ENCODE measurements at places on chromosomes 7 and 10.

DNA sequence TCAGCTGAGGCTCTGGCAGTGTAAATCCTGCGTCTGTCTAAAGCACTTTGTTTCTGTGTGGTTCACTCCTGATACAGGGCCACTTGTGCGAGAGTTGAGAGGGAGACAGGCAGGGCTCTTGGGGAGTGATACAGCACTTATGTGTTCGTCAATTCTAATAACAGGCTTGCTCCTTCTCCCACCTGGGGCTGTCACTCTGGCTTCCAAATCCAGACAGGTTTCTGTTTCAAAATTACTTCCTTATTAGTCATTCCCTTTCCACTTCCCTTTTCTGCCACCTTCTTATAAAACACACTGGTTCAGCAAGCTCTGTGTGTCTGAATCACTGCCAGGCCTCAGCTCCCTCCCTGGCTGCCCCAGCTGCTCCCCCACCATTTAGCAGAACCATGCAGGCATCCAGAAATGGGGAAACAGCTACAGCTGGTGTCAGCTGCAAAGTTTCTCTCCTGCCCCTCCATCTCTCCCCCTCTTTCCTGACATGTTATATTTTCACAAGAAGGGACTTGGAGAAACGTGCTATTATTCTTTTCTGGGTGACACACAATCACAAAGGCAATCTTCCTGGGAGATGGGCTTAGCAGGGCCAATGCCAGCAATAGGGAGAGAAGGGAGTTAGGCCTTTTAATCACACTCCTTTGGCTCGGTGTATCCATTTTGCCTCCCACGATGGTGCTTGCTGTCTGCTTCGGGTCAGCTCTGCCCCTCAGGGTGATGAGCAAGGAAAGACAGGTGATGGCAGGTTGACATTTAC lies 58.4 kb upstream of the ZNRF2 start:
- no peak for DNase-seq

GRCh38 chr7:29372351-29373090 lies 177.9 kb downstream of the CHN2 start:
- no peak for DNase-seq

DNA sequence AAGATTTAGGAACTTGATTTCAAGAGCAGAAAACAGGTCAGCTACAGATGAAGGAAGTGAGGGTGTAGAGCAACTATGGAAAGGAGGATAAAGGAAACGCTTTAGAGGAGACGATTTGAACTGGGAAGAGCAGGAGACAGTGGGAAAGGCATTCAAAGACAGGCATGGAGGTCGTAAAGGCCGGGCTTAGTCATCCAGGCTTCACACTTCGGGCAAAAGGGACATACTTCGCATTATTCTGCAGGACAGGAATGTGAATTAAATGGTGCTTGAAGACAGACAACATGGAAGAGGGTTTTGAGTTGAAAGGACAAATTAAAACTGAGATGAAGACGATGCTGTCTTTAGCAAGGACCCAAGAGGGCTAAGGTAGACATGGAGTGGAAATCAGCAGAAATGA lies 8.1 kb downstream of the FAM171A1 start:
- DNase-seq, result no peak

DNA sequence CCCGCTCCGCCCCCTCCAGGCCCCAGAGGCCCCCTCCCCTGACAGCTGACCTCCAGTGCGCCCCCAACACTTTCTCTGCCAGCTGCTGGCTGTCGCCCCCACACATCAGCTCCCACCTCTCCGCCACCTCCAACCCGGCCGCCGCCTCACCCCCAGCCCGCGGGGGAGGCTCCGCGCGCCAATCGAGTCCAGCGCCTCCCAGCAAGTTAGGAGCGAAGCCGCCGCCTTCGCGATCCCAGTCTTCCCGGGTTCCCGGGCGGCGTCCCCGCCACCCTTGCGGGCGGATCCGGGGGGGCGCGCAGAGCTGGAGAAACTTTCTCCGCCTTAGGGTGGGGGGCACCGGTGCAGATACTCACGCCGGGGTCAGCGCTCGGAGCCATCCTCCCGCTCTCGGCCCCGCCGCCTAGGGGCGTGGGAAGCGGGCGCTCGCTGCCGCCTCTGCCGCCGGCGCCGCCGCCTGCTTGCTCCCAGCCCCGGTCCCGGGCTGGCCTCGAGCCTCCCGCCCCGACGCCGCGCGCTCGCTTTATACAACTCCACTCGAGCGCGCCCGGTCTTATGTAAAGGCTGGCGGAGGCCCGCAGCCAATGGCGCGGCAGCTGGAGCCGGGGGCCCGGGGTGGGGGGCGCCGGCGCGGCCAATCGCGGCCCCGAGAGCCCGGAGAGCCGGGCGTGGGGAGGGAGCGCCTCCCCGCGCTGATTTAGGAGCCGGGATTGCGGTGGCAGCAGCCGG lies at the start of gene CRTAC1:
Gene CRTAC1 (minus strand): TSS at position 529 of the 729 bp plus-strand sequence. CDS start 149 bp downstream, at position 380.
- DNase-seq, result no peak

DNA sequence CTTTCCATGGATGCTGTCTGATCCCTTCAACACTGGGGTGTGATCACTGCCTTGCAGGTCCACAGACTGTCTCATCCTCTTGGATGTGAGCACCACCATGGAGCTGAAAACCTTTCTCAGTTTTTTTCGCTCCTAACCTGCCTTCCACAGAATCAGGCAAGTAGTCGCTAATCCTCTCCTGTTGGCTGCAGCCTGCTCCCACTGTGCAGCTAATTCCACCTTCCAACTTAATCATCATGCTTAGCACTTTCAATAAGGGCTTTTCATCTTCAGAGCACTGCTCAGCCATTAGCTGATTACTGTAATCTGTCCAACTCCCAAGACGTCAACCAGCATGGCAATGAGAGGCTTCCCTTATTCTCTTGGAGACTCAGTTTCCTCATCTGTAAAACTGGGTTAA lies 15.1 kb upstream of the CDH23 start:
- no peak for DNase-seq

DNA sequence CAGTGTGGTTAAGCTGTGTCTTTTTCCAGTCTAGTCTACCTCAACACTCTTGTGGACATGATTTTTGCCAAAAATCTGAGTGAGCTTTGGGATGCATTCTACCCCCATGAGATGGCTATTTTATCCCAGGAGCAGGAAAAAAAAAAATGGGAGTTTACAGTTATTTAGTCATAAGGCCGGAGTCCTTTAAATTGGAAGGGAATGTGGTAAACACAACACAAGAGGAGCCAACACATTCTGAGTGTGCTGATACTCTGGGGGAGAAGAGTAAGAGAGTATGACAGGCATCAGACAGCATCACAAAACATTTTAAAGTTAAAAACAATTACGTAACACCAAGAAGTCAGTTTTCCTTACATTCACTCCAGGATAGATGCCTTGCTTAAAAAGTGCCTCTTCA lies 46.1 kb downstream of the C1GALT1 start:
- no peak for DNase-seq

DNA sequence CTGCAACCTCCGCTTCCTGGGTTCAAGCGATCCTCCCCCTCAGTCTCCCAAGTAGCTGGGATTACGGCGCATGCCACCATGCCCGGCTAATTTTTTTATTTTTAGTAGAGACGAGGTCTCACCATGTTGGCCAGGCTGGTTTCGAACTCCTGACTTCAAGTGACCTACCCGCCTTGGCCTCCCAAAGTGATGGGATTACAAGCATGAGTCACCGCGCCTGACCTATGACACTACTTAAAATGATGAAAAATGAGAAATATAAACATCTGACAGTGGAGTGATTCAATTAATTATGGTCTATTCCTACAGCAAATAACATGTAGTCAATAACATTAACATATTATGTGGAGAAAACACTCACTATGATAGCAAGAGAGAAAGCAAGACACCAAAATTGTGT lies 2.2 kb downstream of the BRAT1 start:
- DNase-seq, result no peak

DNA sequence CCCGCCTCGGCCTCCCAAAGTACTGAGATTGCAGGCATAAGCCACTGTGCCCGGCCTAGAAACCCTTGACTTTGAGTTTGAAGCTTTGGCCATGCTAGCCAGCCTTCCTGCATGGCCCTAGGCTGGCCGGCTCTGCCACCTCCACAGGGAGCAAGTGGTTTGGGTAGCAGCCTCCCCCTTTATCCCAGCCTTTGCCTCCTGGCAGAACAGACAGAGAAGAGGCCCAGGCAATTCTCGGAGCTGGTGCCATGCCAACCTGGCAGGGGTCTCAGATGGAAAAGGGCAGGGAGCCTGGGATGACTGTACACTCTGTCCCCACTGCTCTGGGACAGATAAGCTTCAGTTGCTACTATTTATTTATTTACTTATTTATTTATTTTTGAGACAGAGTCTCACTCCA lies 39.4 kb downstream of the SRRM3 start:
- no peak for DNase-seq

- DNase-seq, result no peak
These were observed 64.1 kb downstream of the AHR start for GRCh38 chr7:17362439-17363105.

- DNase-seq, result no peak
These were observed 24.4 kb downstream of the TRUB1 start for GRCh38 chr10:114962441-114962840.

- DNase-seq, result no peak
These were observed 17.5 kb downstream of the ATP6V1F start for GRCh38 chr7:128879939-128880746.

GRCh38 chr10:51384971-51385370 lies 310.7 kb downstream of the PRKG1 start:
- DNase-seq, result no peak

- no peak for DNase-seq
These were observed 82.6 kb upstream of the PRKG1 start for GRCh38 chr10:50991456-50992355.

- DNase-seq, result no peak
These were observed 5.1 kb downstream of the SCART1 start for GRCh38 chr10:133458710-133459453.

GRCh38 chr7:19161671-19162070 lies 16.4 kb upstream of the FERD3L start:
- no peak for DNase-seq

GRCh38 chr7:30743371-30744074 lies 8.4 kb upstream of the INMT start:
- DNase-seq, result no peak

- no peak for DNase-seq
These were observed 19.5 kb upstream of the PNLIP start for GRCh38 chr10:116526219-116526618.

GRCh38 chr7:67413670-67414069 lies 417.0 kb downstream of the TYW1 start:
- DNase-seq, result no peak

DNA sequence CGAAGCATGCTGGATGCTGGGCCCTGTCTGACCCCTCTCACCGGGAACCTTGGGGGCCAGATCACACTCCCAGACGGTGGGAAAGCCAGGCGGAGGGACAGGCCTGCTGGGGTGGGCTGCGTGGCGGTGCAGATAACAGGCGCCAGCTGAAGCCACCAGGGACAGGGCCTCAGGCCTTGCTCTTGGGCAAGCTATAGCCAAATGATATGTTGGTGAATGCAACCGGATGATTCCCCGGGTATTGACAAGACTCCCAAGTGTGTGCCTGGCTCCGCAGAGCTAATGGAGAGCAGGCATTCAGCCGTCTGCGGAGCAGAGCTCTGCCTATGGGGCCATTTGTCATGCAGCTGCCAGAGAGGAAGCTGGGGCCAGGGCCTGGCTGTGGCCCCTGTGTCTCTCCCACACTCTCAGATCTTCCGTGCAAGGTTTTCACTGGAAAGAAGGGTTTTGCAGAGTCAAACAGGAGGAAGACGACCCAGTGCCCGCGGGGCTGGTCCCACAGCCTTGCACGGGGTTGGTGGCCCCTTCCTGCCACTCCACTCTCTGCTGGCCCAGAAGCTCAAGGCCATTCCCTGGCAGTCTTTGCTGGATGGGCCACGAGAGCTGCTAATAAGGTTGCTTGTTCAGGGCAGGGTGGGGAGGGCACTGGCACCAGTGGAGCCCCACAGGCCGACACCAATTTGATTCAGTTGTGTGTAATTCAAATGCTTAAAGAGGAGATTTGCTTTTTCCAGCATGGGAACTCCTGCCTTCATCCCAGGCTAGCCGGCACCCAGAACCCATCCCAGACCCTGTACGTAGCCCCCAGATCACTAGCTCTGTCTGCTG lies 91.8 kb downstream of the PRKAG2 start:
- DNase-seq, result no peak

DNA sequence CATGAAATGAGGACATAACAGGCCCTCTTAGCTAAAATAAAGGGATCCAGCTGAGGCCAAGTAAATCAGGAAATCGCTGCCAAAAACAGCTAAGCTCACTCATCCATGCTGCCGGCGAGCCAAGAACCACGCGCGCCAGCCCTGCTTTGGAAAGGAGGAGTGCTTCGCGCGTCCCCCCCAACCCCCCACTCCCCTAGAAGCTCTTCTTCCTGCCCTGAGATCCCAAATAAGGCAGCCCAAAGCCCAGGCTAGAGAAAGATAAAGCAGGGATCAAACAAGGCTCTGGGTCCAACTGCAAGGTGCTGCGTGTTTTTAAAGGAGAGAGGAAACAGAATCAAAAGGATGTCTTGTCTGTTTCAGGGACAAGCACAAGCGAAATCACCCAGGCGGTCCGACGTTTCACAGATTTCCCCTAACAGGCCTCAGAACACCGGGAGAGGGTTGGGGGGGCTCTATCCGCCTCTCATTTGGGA lies 168.3 kb upstream of the AUTS2 start:
- DNase-seq, result no peak

DNA sequence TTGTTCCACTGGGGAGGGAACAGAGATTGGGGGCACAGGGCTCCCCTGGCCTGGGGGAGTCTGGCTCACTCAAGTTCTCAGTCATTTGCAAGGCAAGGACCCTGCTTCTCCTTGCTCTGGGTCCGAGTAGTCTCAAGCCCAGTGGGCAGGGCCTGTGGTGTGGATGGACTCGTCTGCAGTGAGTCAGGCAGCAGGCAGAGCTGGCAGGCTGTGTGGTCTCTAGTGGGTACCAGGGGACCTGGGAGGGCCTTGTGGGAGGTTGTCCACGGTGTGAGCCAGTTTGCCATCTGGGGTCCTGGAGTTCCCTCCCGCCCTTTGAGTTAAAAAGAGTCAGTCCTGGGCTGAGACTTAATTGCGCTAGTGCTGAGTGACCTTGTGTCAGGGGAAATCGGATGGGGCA lies 8.8 kb upstream of the SH2D4B start:
- no peak for DNase-seq

DNA sequence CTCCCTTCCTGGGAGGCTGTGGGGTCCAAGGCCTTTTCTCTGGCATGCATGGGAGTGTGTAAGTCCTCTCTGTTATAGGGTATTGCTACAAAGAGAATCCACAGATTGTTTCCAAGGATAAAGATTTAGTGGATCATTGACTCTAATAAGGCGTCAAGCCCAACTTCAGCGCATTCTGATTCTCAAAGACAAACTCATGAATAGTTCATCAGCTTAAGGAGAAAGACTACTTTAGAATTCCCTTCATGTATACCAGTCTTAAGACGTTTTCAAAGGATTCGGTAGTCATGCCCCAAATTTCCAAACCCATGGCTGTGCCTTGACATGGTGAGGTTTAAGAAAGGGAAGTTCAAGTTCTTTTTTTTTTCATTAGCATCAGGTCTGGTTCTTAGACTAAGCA lies 46.6 kb upstream of the ABLIM1 start:
- DNase-seq, result no peak

DNA sequence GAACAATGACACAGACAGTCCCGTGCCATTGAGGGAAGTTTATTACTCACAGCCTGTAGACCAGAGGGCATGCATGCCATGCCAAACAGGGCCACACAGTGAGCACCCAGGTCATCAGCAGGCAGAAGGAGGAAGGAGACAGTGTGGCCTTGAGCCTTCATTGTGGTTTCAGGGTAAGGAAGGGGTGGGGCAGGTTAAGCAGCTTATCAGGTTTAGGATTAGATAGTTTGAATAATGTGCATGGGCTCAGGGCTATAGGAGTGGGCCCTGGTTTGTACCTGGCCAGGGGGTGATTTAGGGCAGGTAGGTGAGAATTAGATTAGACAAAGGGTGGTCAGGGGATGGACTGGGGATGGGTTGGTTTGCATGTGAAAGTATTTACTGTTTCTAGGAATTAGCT lies 67.9 kb downstream of the ADCY1 start:
- no peak for DNase-seq

All from activated CD4-positive, CD25-positive, alpha-beta regulatory T cell treated with anti-CD3 and anti-CD28 coated beads, Interleukin-2, amount 50 U/mL, for 72 hours (primary cell).